ENCODE measurements at places on chromosomes 11 and 22.

DNA sequence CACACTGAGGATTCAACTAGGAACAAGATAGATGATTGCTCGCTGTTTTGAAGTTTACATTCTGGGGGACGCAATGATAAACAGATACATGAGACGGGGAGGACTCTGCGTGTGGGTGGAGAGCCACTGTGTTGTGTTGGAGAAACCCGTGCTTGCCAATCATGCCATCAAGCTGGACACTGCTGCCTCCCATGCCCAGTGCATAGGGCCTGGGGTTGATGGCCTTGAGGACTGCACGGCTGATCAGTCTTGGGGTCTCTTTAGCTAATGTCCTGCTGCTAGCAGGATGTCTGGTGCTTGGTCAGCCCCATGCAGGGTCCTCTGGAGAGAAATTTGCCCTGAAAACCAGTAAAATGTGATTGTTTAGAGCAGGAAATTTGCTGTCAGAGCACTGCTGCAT lies 221.2 kb upstream of the B3GAT1 start:
- no peak for DNase-seq

DNA sequence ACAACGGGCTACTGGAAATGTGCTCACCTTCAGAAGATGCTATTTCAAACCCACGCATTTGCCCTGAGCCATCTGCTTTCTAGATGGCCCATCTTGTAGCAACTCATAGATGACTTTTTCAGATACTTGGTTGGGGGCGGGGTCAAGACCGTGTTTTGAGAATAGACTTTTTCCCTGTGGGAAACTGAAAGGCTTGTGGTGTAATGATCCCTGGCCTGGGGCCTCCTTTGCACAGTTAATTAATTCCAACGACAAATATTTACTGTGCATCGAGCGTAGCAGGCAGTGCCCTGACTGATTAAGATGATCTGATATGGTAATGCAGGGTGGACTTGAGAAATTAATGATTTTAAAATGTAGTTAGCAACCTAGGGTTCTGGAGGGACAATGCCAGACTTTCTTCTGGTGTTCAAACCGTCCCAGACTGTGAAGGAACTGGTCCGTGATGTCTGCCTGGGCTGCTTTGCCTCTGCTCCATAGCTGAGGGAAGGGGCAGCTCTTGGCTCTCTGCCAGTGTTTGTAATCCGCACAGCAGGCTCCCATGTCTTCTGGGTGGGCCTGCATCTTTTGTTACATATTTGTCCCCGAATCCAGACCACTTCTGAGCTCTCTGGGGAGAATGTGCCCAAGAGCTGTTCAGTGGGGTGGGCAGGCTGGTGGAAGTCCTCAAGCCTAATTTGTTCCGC lies 84.8 kb downstream of the ADAMTS15 start:
- no peak for DNase-seq

GRCh38 chr11:45544826-45545225 lies 120.6 kb downstream of the CHST1 start:
- no peak for DNase-seq

DNA sequence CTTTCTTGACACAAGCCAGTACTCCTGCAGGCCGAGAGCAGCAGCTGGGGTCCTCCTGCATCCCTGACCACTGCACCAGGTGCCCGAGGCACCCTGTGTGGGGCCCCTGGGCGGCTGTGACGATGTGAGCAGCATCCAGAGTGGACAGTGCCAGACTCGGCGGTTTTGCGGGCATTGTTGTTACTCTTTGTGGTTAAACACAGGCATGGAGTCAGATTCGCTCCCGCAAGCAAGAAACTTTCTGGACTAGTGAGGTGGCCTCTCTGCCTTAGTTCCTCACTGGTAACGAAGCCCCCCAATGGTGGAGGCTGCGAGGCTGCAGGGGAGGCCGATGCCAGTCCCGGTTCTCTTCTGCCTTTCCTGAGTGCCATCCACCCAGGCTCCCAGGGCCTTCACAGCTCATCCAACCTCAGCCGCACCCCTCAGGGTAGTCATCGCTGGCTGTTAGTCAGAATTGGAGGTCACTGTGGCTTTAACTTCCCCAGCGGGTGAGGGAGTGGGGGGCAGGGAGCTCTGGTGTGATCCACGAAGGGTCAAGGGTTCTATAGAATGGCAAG lies 3.7 kb upstream of the CLDN5 start:
- DNase-seq, result no peak

GRCh38 chr11:2149460-2149859 lies 10.3 kb upstream of the IGF2 start:
- DNase-seq, result no peak
